ENCODE measurements at places on chromosomes 7 and 10.

GRCh38 chr7:28354601-28355402 lies 57.5 kb upstream of the CREB5 start:
- DNase-seq, result no peak

DNA sequence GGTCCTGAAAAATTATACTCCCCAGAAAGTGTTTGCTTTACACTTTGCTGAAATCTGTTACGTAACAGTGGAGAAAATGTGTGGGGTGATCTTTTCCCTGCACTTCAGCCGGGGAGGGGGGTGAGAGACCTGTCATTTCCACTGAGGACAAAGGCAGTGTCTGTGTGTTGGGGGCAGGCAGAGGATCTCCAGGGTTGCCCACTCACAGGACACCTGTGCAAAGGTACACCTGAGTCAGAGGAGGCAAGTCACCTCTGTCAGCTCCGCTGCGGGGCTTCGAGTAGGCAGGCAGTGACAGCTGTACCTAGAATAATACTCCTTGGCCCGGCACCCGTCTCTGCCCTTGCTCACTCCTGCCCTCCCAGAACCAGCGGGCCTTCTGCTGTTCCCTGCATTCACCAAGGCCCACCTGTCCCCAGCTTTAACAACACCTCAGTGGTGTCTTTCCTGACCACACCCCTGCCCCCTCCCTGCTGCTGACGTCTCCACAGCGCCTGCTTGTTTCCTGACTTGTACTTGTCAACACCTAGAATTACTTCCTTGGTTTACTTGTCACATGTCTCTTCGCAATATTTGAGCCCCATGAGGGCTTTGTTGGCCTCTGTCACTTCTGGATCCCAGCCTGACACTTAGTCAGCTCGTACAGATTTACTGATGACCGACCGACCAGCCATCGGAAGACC lies 159.2 kb downstream of the NEURL1 start:
- no peak for DNase-seq

DNA sequence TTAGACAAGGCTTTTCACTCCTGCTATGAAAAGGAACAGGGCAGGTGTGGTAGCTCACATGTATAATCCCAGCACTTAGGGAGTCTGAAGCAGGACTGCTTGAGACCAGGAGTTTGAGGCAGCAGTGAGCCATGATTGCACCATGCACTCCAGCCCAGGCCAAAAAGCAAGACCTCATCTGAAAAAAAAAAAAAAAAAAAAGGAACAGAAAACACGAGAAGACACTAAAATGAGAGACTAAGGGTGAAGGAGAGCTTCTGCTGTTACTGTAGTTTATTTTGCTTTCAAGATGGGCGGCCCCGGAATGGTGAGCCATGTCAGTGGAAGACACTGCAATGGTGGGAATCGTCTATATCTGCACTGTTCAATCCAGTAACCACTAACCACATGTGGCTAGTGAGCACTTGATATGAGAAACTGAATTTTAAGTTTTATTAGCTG lies 9.9 kb downstream of the PIP4K2A start:
- no peak for DNase-seq

DNA sequence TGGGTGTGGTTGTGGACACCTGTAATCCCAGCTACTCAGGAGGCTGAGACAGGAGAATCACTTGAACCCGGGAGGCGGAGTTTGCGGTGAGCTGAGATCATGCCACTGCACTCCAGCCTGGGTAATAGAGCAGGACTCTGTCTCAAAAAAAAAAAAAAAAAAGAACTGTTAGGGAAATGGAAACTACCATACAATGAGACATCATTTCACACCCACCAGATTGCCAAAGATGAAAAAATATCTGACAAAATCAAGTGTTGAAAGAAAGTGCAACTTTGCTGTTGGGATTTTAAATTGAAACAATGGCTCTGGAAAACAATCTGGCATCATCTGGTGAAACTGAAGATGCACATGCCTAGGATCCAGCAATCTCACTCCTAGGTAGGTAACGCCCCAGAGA lies 16.1 kb upstream of the MALSU1 start:
- DNase-seq, result no peak

- no peak for DNase-seq
Observed at GRCh38 chr7:78033410-78033809, 234.8 kb downstream of the PHTF2 start.

GRCh38 chr10:94216201-94216600 lies 146.5 kb downstream of the NOC3L start:
- no peak for DNase-seq

GRCh38 chr7:138237995-138238394 lies 161.7 kb downstream of the AKR1D1 start:
- DNase-seq, result no peak

GRCh38 chr10:31171402-31172083 lies 139.9 kb upstream of the ZNF438 start:
- no peak for DNase-seq

DNA sequence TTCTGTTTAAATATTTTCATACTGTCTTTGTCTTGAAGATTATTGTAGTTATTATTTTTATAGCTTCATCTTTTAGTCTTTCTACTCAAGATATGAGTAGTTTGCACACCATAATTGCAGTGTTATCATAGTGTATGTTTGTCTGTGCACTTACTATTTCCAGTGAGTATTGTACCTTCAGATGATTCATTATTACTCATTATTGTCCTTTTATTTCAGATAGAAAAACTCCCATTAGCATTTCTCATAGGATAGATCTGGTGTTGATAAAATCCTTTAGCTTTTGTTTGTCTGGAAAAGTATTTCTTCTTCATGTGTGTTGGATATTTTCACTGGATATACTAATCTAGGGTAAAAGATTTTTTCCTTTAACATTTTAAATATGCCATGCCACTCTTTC lies 646.2 kb upstream of the GRM3 start:
- DNase-seq, result no peak

DNA sequence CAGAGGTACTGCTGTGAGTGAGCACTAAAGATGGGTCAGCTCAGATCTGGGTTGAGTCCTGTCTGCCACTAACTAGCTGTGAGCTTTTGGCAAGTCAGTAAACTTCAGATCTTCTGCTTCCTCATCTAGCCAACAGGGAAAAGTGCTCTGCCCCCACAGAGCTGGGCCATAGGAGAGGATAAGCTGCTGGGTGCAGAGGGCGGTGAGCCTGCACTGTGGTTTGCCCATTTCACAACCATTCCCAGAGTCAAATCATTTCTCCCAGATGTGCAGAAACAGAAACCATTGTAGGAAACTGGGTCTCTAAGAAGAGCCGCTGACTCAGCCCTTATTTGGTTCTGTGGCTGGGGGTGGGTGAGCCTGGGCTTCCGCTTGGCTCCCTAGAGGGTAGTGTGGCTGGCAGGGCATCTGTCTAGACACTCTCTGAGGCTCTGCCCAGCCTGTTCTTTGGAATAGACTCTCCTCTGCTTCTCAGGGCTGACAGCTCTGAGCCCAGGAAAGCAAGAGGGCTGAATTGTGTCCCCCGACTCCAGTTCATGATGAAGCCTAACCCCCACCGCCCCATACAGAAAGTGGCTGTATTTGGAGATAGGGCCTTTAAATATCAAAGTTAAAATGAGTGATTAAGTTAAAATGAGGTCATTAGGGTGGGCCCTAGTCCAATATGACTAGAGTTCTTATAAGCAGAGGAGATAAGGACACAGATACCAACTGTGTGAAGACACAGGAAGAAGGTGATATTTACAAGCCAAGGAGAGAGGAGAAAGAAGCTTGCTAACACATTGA lies 29.5 kb upstream of the ARHGAP22 start:
- DNase-seq, result no peak

GRCh38 chr7:140646931-140647647 lies 6.5 kb upstream of the DENND2A start:
- no peak for DNase-seq

DNA sequence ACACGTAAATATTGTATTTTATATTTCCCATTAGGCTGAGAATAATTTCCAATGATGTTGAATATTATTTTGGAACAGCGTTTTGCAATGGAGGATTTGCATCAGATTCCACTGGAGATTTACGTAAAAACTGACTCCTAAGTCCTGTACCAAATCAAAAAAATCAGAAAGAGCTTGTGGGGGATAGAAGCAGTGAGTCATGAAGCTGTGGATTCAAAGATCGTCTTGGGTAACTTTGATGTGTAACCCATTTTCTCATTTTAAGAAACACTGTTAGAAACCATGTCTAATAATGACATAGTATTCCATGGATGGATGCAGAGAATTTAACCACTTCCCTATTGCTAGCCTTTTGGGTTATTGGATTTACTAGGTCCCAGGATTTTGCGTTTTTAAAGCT lies 158.6 kb downstream of the INHBA start:
- no peak for DNase-seq

DNA sequence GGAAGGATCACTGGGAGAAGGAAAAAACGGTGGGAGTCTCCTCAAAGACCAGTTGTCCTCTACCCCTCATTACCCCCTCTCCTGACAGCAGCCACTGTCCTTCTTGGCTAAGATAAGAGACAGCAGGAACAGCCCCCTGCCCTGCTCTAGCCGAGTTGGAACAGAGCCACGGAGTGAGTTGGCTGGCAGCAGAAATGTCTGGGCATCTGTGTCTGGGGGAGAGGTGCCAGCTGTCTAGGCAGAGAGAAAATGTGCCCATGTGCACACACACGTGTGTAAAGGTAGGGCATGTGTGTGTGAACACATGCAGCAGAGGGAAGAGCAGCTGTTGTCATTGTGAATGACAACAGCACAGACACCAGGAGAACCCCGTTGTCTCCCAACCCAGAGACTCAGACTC lies 9.4 kb upstream of the HILPDA start:
- DNase-seq, result no peak

GRCh38 chr10:76036111-76036940 lies 604.9 kb downstream of the LRMDA start:
- DNase-seq, result no peak

DNA sequence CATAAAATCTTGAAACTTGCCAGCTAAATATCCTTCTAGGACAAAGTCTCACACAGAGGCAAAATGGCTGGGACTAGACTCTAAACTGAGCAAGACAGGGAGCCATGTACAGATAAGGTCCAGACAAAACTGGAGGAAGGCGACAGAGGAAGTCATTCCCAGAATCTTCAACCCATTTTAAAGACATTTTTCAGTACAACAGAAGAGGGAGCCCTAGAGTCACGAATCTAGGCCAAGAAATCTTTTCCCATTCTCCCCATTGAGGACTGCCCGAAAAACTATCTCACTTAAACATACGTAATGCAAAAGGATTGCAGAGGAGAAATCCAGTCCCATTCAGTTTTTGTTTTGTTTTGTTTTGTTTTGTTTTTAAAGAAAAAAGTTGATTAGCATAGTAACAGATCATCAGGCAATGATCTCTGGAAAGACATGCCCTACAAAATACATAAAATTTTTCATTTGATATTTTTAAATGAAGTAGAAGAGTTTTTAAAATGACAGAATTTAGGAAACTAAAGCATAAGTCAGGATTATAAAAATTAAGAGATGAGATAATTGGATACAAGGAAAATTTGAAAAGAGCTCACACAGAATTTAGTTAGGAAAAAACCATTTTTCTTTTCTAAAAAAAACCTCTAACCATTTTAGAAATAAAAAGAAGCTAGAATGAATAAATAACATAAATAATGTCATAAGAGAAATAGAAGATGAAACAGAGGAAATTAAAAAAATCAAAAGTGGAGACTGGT lies 16.9 kb upstream of the PRF1 start:
- DNase-seq, result no peak

- DNase-seq, result no peak
Observed at GRCh38 chr10:6300106-6300783, 97.5 kb downstream of the PFKFB3 start.

GRCh38 chr10:13699216-13699615 lies 112.5 kb downstream of the PRPF18 start:
- DNase-seq, result no peak

DNA sequence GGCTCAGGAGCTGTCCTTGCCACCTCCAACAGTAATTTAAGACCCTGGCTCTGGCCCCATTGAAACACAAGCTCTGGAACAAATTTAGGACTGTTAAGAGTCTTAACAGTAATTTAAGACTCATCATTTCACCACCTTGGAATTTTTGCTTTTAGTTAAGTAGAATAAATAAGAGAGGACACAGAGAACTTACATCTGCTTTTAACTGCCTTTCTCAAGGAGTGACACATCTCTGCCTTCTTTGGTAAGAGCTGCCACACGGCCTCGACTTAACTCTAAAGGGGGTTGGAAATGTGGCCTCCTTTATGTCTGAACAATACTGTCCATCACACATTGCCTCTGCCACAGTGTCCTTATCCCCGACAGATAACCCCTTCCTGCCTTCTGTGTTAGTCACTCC lies 77.9 kb downstream of the HERPUD2 start:
- no peak for DNase-seq

DNA sequence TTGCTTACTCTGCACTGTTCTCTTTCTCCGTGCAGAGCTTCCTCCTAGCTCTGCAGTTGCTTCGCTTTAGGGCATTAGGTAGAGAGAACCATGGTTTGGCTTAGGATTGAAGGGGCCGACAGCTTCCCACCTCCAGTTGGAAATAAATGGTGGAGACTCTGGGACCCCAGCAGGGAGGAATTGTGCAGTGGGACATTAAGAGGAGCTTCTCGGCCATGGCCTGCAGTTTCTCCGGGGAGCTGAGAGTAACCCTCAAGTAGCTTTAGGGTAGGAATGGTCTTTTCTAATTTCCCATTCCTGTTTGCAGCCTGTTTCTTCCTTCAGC lies 1.2 kb downstream of the SUFU start:
- no peak for DNase-seq

DNA sequence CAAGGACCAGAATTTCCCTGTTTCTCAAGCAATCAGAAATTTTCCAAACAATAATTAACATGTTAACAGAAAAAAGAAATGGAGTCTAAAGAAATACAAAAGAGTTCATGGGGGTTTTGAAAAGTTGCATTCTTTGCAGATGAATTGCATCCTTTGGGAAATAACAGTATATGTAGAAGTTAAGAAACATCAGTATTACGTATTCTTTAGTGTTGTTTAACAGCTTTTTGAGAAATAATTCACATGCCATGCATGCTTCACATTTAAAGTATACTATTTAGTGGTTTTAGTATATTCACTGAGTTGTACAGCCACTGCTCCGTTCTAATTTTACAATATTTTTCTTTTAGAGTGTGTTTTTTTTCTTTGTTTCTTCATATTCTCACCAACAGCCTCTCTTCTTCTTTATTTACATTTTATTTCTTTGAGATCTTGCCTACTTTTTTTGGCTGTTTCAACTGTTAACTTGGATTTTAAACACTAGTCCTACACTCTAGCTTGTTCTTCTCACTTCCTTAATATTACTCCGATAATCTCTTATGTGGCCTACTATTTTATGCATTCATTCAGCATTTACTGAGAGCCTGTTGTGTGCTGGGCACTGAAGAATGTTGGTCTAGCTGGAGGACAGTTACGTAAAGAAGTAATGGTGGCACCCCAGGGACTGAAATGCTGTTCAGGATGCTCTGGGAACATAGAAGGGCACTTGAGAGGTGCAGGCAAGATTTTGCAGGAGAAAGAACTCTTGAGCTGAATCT lies 330.1 kb downstream of the EXOC4 start:
- DNase-seq, result no peak

- DNase-seq, result no peak
Observed at GRCh38 chr7:116652793-116653192, 19.2 kb upstream of the MET start.

Measured in activated CD4-positive, CD25-positive, alpha-beta regulatory T cell (primary cell).